ENCODE measurements at places on chromosomes 13 and 19. TPM values are rescaled to one million over a fixed set of nuclear protein-coding genes. Genes with fewer than 3 reads are reported as not detected.

Gene CBLC
- not detected for total RNA-seq

Gene ZNF730
- 21.5 TPM for total RNA-seq

Gene ATXN8OS
- total RNA-seq: 2.2 TPM

Gene RAB3A
- 50.4 TPM for total RNA-seq

Gene TEX101
- not detected for total RNA-seq

Gene ZNF284
- 8.3 TPM for total RNA-seq

Gene LGALS14
- total RNA-seq: not detected

Gene RTBDN
- total RNA-seq: 2.0 TPM

Gene SHISA7
- 4.2 TPM for total RNA-seq
